ENCODE measurements at places on chromosomes 2 and 18.

GRCh38 chr2:3316456-3317276, 61.0 kb downstream of the EIPR1 start:
- DNase-seq: no peak

- no peak for DNase-seq
Measured at GRCh38 chr2:103962670-103963069, 891.2 kb upstream of the POU3F3 start.

DNA sequence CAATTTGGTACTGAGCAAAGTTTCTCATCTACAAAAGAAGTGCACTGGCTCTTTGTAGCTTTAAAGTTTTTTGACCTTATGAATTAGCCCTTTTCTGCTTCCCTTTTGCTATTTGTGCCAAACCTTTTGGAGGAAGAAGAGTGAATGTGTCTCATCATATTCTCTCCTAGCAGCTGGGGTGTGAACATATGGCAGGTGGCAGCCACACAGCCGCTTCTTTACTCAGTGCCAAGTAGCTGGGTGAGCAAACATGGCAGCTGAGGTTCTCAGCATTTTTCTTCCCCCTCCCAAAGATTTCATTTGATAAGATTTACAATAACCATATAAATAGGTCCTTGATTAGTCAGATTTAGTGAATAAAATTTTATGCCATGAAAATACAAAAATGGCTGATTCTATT, 46.7 kb upstream of the STK17B start:
- DNase-seq: no peak

DNA sequence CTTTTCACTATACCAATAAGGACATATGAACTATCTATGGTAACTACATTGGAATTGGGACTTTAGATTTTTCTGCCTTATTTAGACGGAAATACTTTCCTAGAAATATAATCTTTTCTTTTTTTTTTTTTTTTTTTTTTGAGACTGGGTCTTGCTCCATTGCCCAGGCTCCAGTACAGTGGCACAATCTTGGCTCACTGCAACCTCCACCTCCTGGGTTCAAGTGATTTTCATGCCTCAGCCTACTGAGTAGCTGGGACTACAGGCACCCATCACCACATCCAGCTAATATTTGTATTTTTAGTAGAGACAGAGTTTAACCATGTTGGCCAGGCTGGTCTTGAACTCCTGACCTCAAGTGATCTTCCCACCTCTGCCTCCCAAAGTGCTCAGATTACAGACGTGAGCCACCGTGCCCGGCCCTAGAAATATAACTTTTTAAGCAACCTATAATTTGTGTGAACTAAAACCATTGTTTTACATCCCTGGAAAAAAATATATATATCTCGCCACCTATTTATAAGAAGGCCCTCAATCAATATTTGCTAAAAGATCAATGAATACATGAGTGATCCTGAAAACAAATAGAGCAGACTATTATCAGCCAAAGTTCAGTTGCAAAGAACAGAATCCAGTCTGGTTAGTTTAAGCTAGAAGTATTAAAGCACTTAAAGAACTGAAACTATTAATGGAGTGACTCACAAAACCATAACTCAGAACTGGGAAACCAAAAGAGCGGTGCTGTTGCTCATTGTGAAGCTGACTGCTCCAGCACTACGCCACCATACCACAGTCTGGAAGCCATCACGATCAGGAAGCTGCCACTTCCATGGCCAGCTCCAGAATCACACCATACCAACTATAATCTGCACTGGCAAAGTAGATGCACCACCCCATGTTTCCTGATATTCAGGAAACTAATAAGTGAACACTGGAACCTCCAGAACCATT, 8.4 kb upstream of the HNRNPLL start:
- DNase-seq: no peak

DNA sequence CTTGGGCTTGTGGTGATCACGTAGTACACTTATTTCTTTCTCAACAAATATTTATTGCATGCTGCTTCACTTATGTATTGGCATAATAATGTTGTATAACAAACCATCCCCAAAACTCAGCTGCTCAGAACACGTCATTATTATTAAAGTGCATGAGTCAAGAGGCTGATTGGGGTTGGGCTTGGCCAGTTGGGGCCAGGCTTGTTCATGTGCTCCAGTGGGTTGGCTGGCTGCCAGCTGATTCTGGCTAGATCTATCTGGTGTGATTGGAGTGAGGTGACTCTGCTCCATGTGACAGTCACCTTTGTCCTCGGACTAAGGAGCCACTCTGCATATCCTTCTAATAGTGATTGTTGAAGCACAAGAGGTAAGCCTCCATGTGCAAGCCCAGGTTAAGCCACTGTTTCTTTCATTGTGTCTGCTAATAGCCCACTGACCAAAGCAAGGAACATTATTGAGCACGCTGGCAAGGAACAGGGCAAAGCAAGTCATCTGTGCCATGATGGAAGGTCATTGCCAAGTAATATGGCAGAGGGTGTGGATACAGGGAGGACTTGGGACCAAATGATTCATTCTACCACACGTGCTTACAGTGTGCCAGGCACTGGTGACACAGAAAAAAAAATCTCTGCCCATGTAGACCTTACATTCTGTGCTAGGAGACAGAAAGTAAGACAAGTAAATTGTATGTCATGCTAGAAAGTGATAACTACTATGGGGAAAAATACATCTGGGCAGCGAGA, 63.3 kb upstream of the TMEM182 start:
- no peak for DNase-seq

- no peak for DNase-seq
Measured at GRCh38 chr2:225184948-225185347, 142.7 kb upstream of the DOCK10 start.

GRCh38 chr2:178449700-178450523, 1.1 kb downstream of the PRKRA start:
- DNase-seq: no peak

- no peak for DNase-seq
Measured at GRCh38 chr2:109355192-109355843, 226.3 kb downstream of the SH3RF3 start.

DNA sequence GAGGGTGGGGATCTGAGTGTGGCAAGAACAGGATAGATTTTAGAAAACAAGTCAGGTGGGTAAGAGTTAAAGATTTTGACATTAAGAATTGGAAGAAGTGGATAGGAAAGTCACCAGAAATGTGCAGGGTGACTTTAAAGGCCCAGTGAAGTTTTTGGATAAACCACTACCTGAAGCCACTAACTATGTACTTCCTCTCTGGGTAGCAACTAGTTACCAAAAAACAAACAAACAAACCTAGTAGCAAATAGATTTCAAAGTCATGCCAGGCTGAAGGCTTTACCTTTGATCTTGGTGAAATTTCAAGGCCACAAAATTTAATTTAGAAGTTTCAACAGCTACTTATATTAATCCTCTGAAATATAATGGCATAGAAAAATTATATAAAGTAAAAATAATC, 42.5 kb downstream of the PSMA8 start:
- no peak for DNase-seq

DNA sequence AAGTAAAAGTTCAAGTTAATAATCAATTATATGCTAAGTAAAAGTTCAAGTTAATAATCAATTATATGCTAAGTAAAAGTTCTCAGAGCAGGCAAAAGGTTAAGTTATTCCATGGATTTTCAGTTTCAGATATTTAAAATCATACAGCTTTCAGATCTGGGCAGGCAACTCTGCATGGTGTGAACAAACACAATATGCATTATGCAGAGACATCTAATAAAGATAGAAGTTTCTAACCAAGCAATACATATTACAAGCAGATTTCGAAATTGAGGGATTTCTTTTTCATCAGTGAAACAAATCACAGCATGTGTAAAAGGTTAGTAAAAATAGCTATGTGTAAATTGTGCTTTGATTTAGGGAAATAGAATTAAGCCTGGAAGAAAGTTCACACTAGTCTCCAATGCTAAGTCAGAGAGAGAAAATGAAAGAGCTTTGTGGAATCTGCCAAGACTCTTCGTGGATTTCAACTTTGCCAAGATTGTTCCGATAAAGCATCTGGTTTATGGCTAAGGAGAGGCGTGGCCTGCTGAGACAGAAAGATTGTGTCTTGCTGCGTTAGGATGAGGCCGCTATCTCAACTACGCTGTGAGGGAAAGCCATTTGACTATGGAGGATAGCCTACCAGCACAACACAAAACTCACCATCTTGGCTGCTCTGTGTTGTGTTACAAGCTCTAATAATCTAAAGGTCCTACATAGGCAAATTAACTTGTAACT, 60.1 kb upstream of the SLC16A14 start:
- DNase-seq: no peak

DNA sequence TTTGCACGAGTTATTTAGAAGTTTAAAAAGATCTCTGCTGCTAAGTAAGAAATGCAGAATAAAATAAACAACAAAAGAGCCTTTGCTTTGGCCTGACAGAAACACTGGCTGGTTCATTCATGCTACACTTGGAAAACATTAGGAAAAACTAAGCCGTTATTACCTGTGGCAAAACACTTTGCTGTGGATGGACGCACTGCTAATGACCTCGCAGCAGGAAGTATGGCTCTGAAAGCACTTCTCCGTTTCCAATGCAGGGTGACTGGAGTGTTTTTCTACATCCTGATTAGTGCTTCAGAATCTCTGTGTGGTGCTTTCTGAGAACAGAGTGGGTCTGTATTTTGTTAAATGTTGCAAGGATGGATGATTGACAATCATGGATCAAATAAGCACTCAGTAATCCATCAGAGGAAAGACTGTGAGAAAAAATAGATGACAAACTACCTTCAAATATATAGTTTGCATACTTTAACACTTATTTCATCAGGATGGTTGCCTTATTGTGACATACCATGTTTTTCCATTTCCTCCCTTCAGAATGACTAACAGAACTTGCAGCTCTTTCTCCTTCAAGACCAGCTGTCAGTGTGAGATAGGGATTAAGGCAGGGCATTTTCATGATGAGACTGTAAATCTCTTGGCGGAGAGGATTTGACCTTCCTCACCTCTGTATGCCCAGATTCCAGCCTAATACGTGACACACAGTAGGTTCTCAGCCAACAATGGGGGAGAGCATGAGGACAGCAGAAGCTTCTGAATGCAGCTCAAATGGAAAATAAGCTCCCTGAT, 38.0 kb downstream of the LINC00305 start:
- peak; percentile 66 for DNase-seq

DNA sequence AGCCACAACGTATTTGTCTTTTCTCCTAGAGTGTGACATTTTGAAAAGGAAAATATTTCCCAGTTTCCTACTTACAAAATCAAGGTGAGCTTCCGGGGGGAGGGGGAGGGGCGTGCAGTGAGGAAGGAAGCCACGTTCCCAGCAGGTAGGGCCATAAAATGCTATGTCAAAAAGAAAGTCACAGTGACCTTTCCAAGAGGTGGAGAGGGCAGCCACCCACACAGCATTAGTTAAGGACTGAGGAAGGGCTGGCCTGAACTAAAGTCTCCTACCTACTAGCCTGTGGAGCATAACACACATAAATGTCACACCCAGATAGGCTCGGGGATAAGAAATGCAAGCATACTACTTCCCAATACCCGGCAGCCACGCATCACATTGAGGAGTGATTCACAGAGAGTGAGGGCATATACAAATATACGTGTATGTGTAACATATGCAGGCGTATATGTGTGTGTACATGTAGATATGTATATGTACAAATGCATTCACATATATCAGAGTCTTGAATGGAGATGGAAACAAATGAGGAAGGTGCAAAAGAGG, 191.1 kb downstream of the STK39 start:
- no peak for DNase-seq

DNA sequence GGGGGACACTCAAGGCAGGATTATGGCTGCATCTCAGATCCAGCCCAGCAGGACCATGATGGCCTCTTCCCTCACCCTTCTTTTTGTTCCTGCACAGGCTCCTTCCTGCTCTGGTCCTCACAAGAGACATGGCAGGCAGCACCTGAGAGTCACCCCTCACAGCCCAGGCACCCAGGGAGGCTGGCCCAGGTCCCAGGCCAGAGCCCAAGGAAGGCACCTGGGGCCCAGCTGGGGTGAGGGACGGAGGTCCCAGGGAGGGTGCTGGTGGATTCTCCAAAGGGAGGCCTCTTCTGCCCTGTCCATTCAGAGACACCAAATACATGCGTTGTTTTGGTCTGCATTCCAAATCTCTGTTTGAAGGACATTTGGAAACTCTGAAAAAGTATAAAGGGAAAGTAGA, 285.4 kb upstream of the HS6ST1 start:
- DNase-seq: no peak

DNA sequence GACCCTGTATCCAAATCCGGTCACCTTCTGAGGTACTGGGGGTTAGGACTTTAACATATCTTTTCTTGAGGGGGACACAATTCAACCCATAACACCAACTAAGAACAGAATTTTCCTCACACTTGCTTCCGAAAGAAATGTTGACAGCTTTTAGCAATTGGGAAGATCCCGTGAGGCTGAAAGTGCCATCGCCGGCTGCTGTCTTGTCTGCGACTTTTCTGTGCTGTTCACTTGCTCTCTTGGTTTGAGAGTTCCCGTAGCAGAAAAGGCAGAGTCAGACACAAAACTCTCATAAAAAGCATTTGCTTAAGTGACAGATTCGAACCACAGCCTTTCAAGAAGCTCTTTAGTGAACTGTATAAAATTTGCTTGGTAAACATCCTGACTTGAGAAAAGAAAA, 253.4 kb downstream of the ARHGAP15 start:
- DNase-seq: no peak

DNA sequence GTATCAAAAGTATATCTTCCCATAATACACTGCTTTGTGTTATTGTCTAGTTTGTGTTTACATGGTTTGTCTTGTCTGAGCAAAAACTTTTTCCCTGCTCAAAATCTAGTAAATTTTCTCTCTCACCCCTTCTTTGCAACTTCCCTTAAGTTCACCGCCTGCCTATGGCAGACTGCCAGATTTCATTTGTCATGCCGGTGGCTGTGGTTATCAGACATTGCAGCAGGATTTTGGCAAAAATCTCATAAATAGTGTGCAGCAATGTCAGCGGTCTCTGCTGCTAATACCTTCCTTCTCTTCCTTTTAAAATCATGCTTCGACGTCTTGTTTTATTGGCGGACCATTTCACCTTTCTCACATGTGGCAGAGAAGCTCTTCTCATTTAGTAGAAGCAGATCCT, 45.6 kb upstream of the TMEM178A start:
- DNase-seq: no peak

DNA sequence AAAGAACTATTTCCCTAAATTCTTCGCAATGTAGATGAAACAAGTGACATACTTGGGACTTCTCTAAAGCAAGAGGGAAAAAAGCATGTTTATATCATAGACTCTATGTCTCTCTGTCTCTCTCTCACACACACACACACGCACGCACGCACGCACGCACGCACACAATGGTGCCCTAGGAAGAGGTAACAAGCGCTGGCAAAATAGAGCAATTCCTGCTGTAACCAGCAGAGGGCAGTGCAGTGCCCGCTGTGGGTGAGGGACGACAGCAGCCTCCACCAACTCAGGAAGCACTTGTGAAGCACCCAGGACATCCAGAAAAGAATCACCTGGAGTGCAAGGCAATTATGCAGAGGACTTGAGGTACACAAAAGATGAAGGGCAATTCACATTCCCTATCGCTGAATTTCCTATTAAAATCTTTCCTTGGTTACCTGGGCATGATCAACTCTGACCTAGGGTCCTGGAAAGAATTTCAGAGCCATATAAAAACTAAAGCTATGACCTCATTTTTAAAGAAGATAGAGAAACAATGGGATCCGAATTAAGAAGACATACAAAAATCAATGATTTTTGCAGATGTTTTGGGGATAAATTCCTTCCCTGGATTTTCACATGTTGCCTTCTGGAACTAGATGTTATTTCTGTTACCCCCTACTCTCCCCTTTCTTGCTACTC, 166.4 kb downstream of the PDE11A start:
- peak; percentile 12 for DNase-seq

Data from NCI-H1092 treated with DMSO at 0.1 percent for 48 hours (cell line).